Glomerular endothelial cell (primary cell): ENCODE measurements at places on chromosomes 5 and 9. TPM values are rescaled to one million over a fixed set of nuclear protein-coding genes. Genes with fewer than 3 reads are reported as not detected.

The PCSK5 gene
- total RNA-seq: 21.3 and 25.5 TPM in 2 replicates

The EIF4EBP3 gene
- 1.3 and 3.0 TPM in 2 replicates for total RNA-seq

The ALDOB gene
- total RNA-seq: not detected in 2 replicates

The NFIB gene
- total RNA-seq: 85.8 and 119 TPM in 2 replicates

The SLC36A2 gene
- total RNA-seq: not detected in 2 replicates

The LCN1 gene
- not detected in 2 replicates for total RNA-seq

The CA9 gene
- total RNA-seq: 0.15 TPM in 1 of 2 replicates, not detected in the other

The CTSV gene
- total RNA-seq: 0.19 and 1.6 TPM in 2 replicates

The PCDHA2 gene
- 0.15 TPM in 1 of 2 replicates, not detected in the other for total RNA-seq

The RFX3 gene
- total RNA-seq: 8.7 and 8.9 TPM in 2 replicates

The SPINK4 gene
- not detected in 2 replicates for total RNA-seq

The ATP6V1G1 gene
- total RNA-seq: 146 and 156 TPM in 2 replicates

The AJM1 gene
- total RNA-seq: 0.48 and 1.6 TPM in 2 replicates

The HTR4 gene
- total RNA-seq: not detected in 2 replicates

GRCh38 chr5:76908166-76908565 is 44.7 kb upstream of the CRHBP start:
- DNase-seq: no peak

- DNase-seq: no peak
Observed at GRCh38 chr5:147223343-147223742, 11.5 kb upstream of the STK32A start.

- DNase-seq: no peak
Observed at GRCh38 chr5:148910216-148910615, 83.8 kb downstream of the ADRB2 start.

DNA sequence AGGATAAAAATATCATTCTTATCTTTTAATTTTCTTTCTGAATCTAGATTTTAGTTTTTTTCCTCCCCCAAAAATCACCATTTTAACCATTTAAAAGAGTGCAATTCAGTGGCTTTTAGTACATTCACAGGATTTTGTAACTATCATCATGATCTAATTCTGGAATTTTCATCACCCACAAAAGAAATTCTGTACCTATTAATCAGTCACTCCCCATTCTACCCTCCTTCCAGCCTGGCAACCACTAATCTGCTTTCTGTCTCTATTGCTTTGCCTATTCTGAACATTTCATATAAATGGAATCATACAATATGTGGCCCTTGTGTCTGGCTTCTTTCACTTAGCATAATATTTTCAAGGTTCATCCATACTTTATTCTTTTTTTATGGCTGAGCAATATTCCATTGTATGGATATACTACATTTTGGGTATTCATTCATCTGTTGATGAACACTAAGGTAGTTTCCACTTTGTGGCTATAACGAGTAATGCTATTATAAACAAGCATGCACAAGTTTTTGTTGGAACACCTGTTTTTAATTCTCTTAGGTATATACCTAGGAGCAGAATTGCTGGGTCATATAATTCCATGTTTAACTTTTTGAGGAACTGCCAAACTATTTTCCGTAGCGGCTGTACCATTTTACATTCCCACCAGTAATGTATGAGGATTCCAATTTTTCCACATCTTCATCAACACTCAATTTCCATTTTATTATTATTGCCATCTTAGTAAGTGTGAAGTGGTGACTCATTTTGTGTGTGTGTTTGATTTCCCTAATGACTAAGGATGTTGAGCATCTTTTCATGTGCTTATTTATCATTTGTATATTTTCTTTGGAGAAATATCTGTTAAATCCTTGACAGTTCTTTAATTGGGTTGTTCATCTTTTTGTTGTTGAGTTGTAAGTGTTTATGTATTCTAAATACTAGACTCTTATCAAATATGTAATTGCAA is 340.3 kb downstream of the CWC27 start:
- no peak for DNase-seq

DNA sequence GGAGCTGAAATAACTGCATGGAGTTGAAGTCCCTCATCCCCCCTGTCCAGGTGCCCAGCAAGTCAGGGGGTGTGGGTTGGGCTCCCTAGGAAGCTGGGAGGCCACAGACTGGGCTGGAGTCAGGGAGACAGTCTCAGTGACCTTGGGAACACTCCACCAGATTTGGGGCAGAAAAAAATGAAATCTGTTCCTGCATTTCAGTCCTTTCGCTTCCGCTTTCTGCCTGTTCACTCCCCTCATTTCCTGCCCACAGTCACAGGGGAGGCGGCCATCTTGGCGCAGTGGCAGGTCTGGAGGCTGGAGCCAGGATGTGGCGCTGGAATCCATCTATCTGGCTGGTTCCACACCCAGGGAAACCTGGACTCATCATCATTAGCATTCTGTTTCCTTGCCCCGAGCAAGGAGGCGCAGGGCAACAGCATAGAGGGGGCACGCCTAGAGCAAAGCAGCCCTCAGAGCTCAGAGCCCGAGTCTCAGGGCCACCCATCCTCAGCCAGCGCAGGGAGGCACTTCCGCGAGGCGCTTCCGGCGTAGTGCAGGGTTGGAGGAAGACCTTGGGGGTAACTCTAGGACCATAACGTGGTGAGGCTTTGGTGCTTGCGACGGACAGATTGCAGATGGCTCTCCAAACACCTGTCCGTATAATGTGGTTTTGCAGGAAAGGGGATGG is 86.2 kb upstream of the HSPA9 start:
- DNase-seq: no peak

DNA sequence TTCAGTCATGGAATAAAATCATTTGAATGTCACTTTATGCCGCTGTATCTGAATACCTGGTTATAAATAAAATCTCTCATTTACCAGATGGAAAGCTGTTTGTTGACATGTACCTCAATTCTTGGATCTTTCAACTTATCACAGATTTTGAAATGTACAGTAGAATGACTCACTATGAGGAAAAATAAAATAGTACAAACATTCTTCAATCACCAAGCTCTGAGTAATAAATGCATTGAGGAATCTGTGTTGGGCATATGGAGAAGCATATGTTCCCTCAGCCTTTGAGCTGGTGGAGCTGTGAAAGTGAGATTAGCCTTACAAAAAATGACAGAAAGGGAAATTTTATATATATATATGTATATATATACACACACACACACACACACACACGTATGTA is 175.4 kb downstream of the KIAA0825 start:
- no peak for DNase-seq

DNA sequence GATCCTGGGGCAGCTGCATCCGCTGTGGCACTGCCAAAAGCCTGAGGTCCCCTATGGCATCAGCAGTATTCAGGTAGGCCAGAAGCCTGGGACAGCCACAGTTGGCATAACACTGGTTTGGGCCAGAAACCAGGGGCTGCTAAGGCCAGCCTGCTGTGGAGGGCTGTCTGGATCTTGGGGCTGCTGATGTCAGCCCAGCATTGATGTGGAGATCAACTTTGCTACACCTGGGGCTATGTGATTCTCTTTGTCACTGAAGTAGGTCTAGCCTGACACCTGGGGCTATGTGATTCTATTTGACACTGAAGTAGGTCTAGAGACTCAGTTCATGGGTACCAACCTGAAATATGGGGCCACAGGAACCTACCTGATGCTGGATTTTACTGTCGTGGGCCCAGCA is 411.5 kb downstream of the RASEF start:
- DNase-seq: no peak

DNA sequence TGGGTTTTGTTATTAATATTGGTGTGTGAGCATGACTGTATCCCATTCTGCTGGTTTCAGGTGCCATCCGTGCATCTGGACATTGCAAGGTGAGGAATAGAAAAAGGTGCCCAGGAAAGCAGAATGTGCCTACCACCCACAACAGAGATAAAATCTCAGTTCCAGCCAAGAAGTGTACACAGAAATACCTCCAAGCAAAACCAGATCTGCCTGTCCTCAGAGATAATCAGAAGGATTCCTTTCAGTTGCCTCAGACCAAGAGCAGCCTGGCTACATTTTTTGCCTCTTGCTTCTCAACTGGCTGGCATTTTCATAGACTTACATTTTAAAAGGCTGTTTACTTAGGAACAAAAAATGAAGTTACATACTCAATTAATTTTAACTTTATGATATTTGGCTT is 12.1 kb upstream of the ABLIM3 start:
- no peak for DNase-seq

GRCh38 chr5:181189363-181189961 is 15.5 kb downstream of the TRIM7 start:
- DNase-seq: no peak

GRCh38 chr9:78775696-78776295 is 478.9 kb downstream of the PSAT1 start:
- DNase-seq: no peak

GRCh38 chr9:95132366-95133324 is 184.9 kb downstream of the FANCC start:
- DNase-seq: no peak

DNA sequence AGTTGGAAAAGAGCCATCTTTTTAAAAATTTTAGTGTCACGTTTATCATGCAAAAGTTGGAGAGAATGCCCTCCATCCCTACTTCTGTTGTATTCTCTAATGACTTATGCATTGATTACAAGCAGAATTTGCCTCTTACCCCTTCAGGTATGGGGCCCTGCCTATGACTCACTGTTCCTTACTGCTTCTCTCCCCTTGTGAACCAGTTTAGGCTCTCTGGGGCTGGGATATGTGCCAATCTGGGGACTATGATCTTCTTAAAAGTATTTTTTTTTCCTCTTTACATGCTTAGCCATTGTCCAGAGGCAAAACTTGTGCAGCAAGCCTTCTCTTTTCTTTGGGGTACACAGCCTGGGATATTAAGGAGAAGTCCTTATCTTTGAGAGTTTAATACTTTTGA is 37.4 kb downstream of the CAMK4 start:
- no peak for DNase-seq

DNA sequence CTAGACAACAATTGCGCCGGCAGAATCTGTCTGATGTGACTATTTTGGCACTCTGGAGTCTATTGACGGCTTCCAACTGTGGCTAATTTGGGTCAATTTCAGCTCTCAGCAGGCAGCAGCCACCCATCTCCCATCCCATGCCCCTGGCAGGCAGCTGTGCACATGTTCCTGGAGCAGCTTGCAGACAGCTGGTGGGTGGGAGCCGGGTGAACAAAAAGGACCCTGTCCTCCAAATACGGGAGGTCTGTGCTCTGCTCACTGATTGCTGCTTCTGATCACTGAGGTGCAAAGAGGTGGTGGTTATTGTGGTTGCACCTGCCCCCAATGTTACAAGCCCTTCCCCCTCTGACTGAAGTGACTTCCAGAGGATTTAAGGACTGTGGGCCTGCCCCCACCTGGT is 45.0 kb upstream of the N4BP3 start:
- no peak for DNase-seq

GRCh38 chr5:137734331-137734730 is 1.6 kb downstream of the KLHL3 start:
- DNase-seq: no peak

DNA sequence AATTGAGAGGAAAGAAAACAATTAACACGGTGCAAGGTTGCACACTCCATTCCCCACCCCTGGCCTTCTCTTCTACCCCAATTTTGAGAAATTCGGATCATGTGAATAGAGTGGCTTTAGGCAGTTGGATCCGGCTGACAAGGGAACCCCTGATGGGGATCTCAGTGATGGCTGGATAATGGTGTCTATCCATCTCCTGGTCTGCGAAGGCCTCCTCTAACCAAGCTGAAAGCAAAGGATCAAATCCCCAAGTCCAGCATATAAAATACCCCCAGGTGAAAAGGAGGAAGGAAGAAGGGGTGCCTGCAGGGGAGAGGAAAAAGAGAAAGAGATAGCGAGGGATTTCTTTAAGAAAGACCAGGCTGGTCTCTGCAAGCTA is 16.0 kb downstream of the NR2F1 start:
- DNase-seq: no peak

- DNase-seq: no peak
Observed at GRCh38 chr5:8316608-8317280, 447.8 kb downstream of the MTRR start.

GRCh38 chr9:97900738-97901565 is 21.3 kb downstream of the TRMO start:
- DNase-seq: no peak

DNA sequence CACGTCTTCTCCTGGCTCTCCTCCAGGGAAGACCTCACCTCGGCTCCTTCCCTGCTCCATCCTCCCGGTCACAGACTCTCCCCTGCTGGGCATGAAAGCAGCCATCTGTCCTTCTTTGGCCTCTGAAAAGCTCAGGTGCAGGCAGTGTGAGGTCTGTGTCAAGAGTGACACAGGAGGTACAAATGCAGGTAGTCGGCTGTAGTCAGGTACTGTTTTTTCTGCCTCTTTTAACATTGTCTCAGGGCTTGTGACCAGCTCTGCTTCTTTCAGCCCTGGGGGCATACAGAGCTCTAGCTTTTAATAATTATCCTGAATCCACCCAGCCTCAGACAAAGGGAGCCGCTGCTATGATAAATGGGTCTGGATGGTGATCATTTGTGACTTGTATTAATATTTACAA is 46.4 kb downstream of the C5orf15 start:
- DNase-seq: no peak

DNA sequence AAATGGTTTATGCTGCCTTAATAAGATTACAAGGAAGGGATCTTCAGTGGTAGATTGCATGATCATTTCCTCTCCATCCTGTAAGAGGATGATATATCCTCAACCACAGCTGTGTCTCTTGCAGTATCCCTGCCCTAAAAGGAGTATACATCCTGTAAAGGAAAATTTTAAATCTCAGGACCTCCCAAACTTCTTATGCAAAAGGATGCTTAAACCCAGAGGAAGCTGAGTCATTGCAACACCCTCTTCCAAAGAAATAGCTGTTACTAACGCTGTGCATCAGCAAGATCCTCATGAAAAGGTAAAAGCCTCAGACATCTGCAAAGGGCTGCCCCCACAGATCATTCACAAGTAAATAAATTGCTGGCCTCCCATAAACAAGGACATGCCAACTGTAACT is 599.0 kb downstream of the PRELID2 start:
- DNase-seq: no peak

- DNase-seq: no peak
Observed at GRCh38 chr5:56056875-56057274, 62.1 kb upstream of the IL6ST start.

DNA sequence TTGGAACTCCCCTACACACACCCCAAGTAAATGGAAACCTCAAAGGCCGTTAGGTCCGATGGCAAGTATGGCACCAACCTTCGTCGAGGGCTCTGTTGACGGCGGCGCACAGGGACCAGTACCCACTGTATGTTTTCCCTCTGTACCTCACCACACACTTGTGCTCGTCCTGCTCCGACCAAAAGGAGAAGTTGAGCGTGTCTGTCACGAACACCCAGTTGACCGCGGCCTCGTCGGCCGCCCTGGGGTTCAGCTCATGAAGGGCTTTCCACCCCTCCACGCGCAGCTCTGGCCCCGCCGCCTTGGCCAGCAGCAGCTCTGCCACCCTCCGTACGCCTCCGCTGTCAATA is 24.0 kb downstream of the HNRNPK start:
- DNase-seq: no peak

DNA sequence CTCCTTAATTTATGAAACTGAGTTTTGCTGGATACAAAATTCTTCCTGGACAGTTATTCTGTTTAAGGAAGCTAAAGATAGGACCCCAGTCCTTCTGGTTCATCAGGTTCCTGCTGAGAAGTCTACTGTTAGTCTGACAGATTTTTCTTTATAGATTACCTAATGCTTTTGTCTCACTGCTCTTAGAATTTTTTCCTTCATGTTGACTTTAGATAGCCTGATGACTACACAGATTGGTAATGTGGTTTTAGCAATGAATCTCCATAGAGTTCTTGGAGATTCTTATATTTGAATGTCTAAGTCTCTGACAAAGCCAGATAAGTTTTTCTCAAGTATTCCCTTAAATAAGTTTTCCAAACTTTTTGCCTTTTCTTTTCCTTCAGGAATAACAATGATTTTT is 419.7 kb downstream of the CDH10 start:
- DNase-seq: no peak
